ENCODE measurements at places on chromosomes 3 and 15. TPM values are rescaled to one million over a fixed set of nuclear protein-coding genes. Genes with fewer than 3 reads are reported as not detected.

ECE2 gene
- not detected for polyA plus RNA-seq

ADGRG7 gene
- 4.9 TPM for polyA plus RNA-seq

TGM5 gene
- polyA plus RNA-seq: not detected

DNA sequence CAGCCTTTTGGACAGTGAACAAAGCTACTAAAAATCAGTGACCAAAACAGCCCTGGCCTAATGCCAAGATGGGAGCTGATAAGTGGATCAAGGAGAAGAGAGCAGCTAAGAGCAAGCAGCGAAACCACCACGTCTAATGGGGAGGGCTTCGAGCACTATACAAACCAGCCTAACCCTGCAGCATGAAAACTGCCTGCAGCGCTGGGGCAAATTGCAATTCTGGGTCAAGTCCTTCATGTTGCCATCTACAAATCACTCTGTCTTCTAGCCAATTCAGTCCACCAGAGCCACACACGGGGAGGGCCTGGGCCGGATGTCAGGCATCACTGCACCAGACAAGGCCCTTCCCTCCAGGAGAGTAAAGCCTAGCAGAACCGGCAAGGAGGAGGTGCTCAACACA is 30.5 kb upstream of the SPATA12 start:
- no peak for DNase-seq

GRCh38 chr3:150495563-150496168 is 50.6 kb downstream of the SERP1 start:
- DNase-seq: peak; percentile 58

DNA sequence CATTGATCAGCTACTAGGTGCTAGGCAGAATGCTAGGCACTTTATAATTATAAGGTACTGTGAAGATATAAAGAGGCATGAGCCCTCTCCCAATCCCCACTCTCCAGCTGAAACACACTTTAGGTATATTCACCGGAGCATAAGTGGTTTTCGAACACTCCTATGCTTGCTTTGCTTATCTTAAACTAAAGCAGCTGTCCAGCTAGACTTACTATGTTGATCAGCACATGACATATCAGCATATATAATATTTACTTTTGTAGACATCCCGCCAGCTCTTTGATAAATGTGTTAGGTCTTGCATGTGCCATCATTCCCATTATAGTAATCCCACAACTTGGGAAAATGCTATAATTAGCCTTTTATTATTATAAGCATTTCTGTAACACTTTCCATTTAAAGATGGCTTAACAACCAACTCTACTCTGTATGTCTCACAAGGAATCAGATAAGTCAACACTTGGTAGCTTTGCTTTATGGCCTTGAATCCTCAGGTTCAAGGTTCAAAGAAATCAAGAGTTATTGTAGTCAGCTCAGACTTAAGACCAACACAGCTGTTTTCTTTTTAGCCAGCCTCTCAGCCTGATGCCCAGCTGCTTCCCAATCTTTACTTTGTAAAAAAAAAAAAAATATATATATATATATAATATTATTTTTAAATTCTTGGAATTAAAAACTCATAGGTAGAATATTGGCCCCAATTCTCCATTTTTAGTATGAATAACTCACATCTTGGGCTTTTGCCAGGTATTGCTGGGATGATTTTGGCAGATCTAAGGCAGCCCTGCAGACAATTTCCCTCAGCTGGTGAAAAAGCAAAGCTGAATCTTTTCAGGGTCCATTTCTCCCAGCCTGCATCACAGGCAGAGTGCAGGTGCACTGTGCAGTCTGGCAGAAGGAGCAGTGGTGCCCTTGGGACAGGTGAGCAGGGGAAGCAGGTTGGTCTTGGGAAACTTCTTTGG is 104.2 kb downstream of the THRB start:
- DNase-seq: no peak

GRCh38 chr3:104514371-104514770 is 852.3 kb upstream of the ALCAM start:
- no peak for DNase-seq
